NCI-H2081 treated with DMSO at 0.1 percent for 48 hours (cell line): ENCODE measurements at places on chromosomes 12 and 14.

DNA sequence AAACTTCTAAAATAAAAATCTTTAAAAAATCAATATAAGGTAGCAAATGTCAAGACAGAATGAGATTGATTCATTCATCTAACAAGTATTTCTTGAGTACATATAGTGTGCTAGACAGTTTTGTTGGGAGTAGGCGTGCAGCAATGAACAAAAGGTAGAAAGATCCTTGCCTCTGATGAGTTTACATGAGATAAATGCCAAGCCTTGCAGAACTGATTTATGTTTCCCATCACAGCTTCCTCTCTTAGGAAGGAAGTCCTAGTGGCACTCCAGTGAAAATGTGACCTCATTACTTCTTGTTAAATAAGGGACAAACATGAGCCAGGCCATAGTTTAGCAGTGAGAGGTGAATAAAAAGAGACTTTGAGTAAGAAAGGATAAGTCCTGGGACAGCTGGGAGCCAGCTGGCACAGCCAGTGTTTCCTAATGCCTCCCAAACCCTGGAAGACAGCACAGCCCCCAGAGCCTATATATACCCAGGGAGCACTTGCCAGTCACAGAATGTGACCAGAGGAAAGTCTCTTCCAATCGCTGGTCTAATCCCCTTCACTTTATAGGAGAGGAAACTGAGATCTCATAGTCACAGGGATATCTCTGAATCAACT lies 4.7 kb upstream of the COCH start:
- no peak for DNase-seq

DNA sequence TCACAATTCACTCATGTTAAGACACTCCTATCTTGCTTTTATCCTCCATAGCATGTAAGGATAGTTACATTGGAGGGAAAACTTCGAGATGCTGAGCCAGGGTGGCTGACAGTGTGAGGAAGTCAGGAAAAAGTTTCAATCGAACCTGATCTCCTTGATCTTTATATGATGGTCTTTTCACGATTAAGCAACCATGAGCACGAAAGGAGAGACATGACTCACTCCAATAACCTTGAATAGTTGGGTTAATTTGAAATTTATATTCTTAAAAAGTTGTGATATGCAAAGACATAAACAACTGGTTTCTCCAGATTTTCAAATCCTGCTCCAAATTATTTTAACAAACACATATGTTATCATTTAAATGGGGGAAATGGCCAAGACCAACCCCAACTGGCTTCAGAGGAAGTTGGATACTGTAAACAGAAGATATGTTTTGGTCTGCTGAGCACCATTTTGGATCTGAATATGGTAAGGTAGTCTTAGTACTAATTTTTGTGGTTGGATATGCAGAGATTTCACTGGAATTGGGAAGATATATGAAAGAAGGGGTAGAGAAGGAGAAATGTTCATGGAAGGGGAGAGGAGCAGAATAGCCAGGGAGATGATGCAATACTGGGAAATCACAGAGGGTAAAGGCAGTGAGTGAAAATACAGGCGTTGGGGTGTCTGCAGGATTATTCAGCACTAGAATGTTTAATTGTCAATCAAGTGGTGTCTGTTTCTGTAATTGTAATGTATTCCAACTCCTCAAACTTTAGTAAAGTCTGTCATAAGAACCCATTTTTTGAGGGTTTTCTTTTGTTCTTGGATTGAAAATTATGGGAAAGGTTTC lies 185.2 kb upstream of the SLC38A2 start:
- DNase-seq, result no peak

- no peak for DNase-seq
Measured at GRCh38 chr12:124236625-124237031, 58.3 kb upstream of the RFLNA start.

- DNase-seq, result no peak
Measured at GRCh38 chr12:132483612-132484011, 6.3 kb upstream of the FBRSL1 start.

DNA sequence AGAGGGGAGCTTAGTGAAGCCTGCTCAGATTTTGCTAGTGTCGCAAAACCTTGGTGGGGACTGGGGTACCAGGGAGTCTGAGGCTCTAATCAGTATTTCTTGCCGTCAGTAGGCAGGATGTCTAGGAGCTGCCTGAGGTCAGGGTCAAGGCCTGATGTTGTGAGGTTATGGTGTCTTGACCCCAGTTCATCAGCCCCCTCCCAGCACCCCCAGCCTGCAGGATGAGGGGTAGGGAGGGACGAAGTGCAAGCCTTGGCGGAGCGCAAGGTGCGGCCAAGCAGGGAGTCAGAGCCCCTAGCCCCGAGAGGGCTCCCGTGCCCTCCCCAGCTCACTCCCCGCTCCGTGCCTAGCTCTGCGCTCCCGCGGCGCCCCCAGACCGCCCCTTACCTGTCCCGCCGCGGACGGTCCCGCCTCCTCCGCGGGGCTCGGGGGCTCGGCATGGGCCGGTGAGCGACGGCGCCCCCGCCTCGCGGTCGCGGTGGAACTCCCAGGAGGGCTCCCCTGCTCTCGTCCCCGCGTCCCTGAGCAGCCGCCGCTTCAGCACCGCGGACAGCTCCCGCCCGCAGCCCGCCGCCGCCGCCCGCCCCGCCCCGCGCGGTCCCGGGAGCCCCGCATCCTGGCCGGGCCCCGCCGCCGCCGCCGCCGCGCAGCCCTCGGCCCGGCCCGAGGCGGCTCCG lies 347 bp downstream of the SYNDIG1L start:
- no peak for DNase-seq

DNA sequence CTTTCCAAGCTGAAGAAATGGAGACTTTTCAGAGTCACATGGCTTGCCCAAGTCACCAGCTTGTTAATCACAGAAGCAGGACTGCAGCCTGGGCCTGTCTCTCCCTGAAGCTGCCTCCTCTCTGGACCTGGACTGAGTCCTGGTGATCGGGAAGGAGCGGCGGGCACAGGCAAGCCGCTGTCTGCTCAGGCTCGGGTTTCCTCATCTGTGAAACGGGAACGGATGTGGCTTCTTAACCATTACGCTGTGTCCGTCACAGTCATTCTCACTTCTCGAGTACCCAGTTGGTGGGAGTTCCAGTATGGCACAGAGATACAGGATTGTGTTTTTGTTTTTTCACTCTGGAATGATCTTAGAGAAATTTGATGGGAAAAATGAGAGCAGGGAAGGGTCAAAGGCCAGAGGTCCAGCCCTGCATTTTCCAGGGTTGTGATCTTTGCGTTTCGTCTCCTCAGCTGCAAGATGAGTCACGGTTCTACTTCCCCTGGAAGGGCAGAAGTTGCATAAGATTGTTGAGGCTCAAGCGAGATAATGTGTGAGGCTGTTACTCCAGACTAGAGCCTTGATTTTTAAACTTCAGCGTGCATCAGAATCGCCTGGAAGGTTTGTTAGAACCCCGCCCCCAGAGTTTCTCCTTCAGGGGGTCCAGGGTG lies 7.6 kb upstream of the LRTM2 start:
- DNase-seq, result no peak

- peak; percentile 85 for DNase-seq
Measured at GRCh38 chr12:12684375-12685106, 11.4 kb downstream of the GPR19 start.

- no peak for DNase-seq
Measured at GRCh38 chr12:105671720-105672119, 341.2 kb downstream of the C12orf75 start.

DNA sequence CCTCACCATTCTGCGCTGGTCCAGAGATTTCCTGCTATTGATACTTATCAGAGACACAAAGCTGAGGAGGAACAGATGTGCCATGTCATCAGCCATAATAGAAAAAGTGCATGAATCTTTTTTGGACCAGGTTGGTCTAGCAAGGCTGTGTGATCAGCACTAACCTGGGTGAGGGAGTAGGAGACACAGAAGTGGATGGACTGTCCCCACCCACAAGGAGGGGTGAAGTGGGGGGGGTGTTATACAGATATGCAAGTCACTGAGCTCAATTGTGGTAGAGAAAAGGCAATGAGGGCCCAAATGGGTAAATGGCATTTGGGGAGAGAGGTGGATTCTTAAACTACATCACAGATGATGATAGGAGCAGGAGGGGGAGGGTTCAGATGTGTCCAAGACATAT lies 123.0 kb downstream of the SAMD4A start:
- no peak for DNase-seq

- no peak for DNase-seq
Measured at GRCh38 chr14:82067221-82067875, 533.7 kb upstream of the SEL1L start.

GRCh38 chr12:75774261-75775052 lies 257.1 kb downstream of the PHLDA1 start:
- no peak for DNase-seq

DNA sequence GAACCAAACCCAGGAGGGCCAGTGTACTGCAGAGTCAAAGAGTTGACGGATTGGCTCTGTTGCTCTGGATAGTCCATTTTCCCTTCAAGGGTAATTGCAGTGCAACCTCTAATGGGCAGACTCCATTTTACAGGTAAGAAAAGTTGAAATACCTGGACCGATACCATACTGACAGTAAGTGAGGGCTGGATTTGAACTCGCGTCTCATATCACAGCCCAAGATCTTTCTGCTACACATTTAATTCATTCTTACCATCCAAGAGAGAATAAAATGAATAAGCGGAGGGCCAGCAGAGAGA lies 356 bp upstream of the ZC3H14 start:
- DNase-seq, result no peak

- no peak for DNase-seq
Measured at GRCh38 chr14:61257469-61258057, 23.6 kb downstream of the TMEM30B start.

DNA sequence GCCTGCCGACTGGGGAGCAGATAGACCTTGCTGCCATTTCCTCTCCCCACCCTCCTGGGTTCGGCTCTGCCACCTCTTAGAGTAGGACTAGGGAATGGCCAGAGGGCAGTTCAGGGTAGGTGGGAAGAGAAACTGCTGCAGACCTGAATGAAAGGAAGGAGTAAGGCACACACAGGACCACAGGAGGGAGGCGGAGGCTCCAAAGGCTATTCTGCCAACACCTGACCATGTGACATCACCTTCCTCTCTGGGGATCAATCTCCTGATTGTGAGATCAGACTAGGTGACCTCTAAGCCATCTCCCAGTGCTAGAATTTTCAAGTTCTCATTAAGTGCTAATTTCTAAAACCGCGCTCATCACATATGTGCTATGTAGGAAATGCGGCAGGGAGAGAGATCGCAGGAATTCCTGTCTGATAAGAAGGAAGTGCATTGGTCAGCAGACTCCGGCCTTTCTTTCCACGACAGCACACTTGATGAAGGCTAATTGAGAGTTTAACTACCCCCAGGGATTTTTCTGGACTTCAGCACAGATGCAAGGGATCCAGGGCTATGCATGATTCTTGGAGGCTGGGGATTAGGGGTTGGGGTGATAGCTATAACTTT lies 11.5 kb upstream of the TSPAN11 start:
- no peak for DNase-seq

DNA sequence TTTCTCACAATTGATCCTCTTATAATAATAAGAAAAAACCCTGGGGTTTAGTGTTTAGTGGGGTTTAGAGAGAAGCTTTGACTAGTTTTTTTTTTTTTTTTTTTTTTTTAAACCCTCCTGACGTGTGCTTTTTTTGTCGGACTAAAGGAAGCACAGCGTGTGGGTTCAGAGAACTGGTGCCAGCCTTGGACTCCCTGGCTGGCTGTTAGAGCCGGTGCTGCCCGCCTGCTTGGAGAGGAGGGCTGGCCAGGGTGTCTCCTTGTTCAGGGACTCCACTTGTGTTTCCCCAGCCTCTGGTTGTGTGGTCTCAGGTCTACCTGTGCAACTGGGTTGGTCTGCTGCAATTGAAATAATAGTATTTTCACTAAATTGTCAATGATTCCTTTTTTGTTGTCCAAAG lies 54.1 kb upstream of the ASPG start:
- no peak for DNase-seq

- DNase-seq, result no peak
Measured at GRCh38 chr12:113202300-113203075, 17.0 kb downstream of the RITA1 start.

- no peak for DNase-seq
Measured at GRCh38 chr12:59119676-59120075, 199.4 kb upstream of the LRIG3 start.

DNA sequence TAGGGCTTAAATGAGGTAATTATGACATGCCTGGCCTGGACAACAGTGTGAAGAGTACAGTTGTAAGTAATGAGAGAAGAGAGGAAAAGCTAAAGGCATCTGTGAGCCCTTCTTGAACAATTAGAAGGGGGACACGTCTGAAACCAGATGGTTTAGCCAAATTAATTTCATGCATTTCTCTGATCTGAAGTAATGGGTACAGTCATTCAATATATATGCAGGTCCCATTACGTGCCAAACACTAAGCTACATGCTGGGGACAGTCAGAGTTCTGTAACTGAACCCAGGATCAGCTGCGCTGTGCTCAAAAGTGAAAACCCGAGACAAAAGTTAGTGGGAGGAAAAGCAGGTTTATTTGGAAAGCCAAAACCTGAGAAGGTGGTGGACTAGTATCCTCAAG lies 207.2 kb upstream of the TMTC1 start:
- no peak for DNase-seq

GRCh38 chr14:42130815-42131214 lies 524.1 kb downstream of the LRFN5 start:
- no peak for DNase-seq

GRCh38 chr12:108815875-108816594 lies 41.3 kb downstream of the SSH1 start:
- DNase-seq, result no peak

DNA sequence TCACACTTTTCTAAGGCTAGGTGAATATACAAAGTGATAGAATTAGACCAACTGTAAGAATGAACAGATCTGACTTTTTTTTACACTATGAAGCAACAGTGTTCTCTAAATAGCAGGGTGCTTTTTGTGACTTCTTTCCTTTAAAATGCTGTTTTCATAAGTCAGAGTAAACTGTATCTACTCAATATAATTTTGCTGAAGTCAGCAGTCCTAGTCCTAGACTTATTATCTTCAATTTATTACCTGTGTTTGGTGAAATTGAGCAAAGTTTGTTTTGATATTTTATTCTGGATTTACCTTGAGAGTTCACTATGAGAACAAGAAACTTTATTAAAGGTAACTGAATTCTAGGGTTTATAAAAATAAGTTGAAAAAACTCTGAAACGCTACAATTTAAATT lies 651.3 kb upstream of the MIS18BP1 start:
- DNase-seq, result no peak

- no peak for DNase-seq
Measured at GRCh38 chr12:90020881-90021280, 312.2 kb upstream of the ATP2B1 start.

DNA sequence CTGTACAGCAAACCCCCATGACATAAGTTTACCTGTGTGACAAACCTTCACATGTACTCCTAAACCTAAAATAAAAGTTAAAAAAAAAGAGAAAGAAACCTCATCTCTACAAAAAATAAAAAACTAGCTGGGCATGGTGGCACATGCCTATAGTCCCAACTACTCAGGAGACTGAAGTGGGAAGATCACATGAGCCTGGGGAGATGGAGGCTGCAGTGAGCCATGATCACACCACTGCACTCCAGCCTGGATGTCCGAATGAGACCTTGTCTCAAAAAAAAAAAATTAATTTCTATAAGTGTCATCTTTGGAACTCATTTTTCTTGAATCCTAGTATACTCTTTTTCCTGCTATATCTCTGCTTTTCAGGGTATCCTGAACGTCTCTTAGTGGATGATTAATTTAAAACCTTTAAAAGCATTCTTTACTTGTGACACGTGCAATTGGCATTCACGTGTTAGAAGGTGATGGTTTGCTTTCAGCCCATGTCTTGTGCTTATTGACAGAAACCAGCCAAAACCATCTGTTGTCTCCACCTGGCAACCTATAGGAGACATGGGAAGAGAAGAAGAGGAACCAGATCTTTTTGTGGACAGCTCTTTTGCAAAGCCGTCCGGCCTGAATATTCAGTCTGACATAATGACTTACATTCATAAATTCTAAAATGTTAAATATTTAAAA lies 30.6 kb upstream of the PPFIBP1 start:
- DNase-seq, result no peak
